GM13977 (cell line): ENCODE measurements at places on chromosomes 2 and 18.

DNA sequence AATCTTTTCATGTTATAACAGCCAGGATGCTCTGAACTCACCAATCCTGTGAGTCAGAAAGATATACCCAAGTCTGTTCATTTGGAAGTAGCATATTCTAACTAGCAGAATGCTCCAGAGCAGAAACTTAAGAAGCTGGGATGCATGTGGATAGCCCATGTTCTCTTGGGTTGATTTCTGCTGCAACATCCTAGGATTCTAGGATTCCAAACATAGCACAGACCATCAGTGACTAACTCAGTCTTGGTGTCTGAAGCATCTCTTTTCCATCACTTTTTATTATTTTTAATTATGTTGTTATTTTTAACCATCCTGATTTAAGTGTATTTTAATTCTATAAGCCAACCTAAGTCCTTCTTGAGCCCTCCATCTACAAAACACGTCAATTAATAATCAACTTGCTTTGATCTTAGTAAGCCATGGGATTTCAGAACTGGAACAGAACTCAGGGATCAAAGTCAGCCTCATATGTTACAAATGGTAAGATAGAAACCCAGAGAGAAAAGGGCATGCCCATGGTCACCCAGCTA is 85.4 kb downstream of the OSR1 start:
- no peak for DNase-seq

GRCh38 chr2:30613001-30613400 is 166.0 kb downstream of the LCLAT1 start:
- no peak for DNase-seq

GRCh38 chr2:135164431-135164830 is 112.3 kb downstream of the RAB3GAP1 start:
- DNase-seq: no peak

DNA sequence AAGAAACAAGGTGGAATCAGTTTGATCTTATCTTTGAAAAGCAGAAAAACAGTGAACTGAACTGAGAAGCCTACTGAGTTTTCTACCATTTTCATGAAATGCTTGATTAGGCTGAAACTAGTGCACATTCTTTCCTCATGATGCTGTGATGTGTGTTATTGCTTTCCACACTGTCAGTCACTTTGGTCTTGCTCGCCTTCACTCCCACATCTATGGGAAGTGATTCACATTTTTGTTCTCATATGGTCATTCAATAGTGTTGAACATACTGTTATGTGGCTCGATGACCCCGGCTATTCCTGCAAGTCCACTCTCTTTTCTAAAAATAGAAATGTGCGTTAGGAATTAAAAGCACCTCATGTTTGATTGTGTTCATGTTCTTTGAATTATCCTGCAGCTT is 129.7 kb downstream of the TGIF1 start:
- no peak for DNase-seq

DNA sequence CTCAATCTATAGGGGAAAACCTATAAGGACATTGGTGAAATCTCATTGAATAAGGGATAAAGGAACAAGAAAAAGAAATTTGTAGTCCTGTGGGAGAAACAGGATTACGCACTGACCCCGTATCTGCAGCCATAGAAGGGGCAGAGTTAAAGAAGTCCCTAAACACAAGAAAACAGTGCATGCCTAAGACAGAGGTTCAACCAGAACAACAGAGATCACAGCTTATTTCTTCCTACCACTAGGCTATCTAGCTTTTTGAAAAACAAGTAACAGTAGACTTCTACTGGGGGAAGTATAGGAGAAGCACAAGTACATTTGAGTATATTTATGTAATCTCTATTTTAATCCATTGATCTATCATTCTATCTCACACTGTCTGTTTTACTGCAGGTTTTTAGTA is 485.2 kb upstream of the REG3G start:
- no peak for DNase-seq

- DNase-seq: peak; percentile 21
These were observed 48.4 kb downstream of the ATP8B1 start for GRCh38 chr18:57754577-57755338.

- no peak for DNase-seq
These were observed 19.1 kb downstream of the KLHL14 start for GRCh38 chr18:32753656-32754260.

GRCh38 chr2:2599441-2599840 is 268.4 kb upstream of the MYT1L start:
- no peak for DNase-seq
